ENCODE measurements at places on chromosomes 11 and 22.

GRCh38 chr22:29816980-29817379 is 21.1 kb downstream of the ASCC2 start:
- no peak for DNase-seq

DNA sequence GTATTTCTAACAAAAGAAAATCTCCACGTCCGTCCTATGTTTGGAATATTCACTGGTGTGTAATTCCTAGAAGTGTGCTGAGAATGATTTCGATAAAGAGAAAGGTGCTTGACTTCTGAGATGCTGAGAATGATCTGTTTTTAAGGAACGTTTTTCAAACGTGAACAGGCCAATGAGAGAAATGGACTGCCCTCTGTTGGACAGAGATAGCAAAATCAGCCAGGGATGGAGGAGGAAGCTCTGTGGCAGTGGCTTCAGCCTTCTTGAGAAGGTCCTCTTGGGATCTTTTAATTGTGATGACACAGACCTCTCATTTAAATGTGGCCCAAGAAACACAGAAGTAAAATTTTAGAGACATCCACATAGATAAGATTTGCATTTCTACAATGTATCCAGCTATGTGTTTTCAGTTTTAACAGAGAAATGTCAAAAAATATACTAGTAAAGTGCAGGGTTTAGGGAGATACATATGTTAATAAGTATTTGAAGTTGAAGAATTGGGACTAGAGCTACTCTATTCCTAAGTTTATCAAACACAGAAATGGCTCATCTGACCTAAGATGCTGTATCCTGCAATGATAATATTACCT is 84.0 kb upstream of the RCN1 start:
- no peak for DNase-seq

DNA sequence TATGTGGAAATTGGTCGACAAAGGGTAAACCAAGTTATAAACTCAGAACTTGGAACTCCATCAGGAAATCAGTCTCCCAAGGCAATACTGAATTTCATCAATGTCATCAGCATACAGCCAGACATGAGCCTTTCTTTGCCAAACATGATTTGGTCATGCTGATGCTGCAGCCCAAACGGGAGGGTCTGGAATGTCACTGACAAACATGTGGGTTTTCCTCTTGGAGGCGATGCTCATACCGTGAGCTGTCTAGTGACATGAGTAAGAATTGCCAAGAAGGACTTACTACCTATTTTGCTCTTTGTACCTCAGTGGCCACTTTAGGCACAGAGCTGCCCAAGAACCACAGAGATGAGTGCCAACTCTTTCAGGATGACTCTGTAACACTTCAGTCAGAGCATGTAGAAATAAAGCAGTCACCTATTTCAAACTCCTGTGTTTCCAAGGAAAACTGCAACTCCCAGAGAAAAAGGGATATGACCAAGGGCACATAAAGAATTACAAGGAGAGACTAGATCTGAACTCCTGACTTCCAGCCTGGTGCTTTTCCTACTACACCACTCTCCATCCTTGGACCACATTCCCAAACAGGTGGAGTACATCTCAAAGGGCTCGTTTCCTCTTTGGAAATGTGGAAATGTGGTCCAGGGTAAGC is 24.3 kb upstream of the MRGPRX2 start:
- no peak for DNase-seq

GRCh38 chr22:37202716-37203115 is 9.6 kb downstream of the SSTR3 start:
- no peak for DNase-seq

DNA sequence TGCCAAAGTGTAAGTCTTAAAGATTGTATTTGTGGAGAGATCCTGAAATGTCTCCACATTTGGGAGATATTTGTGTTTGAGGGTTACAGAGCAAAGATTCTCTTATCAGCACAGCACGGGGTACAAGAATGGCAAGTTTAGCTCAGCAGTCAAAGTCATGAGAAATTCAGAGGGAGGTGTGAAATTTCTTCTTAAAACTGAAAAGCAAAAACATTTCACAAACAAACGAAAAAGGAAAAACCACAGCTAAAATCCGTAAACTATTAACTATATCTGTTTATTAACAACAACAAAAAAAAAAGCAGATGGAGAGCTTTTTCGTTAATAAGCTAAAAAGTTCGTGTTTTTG is 40.9 kb upstream of the ETS1 start:
- DNase-seq: no peak

- no peak for DNase-seq
Observed at GRCh38 chr11:10653946-10654810, 39.4 kb downstream of the IRAG1 start.

GRCh38 chr11:86274999-86275398 is 27.0 kb upstream of the HIKESHI start:
- no peak for DNase-seq

- no peak for DNase-seq
Observed at GRCh38 chr11:11313426-11313825, 39.6 kb downstream of the CSNK2A3 start.

GRCh38 chr11:112794331-112794846 is 166.8 kb upstream of the NCAM1 start:
- no peak for DNase-seq

DNA sequence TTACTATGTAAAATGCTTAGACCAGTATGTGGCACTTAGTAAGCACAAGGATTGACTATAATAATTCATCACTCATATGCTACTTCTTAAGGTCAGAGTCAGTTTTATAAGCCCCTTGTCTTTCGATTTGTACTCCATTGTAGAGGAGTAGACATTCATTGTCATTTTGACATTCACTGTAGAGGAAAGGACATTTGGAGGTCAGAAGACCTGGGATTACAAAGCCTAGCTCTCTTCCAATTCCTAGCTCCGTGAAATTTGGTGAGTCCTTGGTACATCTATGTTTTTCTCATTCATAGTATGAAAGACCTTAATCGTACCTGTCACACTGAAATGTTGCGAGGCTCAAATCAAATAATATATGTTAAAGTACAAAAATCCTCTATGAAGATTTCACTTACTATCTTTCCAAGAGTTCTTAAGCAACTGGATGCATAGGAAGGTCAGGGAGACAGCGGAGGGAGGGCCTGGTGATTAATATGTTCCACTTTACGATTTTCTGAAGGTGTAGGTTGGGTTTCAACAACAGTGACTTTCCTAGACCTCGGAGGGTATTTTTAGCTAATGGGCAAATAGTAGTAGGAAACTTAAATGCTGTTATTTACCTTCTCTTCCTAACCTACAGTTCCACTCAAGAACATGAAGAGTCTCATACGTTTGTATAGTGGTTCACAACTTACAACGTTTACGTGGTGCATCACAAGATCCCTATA is 1.4 kb upstream of the EMSY start:
- DNase-seq: no peak

DNA sequence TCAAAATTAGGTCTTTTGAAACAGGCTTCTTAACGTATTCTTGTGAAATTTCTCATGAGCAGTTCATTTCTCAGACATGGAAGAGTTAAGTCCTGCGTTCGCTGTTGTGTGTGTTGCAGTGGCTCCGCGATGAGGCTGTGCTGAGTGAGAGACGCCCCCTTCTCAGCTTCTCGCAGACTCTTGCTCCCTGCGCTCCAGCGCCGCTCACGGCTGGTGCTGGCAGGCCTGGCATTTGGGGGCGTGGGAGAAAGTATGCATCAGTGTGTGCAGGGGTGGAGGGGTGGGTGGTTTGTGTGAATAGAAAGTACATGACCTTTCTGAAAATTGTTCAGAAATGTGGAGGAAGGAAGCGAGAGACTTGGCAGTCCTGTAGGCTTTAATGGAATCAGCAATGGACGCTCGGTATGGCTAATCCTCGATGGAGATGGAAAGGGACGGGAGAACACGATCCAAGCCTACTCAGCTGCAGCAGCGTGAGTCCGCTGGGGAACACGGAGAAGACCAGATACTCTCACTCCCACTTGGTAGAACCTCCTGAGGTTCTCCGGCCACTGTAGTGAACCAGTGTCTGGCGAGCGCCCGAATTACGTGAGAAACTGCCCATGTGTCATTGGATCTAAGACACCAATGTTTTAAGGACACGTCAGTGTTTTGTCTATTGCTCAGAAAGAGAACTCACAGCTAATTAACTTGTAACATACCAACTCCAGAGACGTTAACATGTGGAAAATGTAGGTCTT is 5.9 kb downstream of the TAB1 start:
- no peak for DNase-seq

DNA sequence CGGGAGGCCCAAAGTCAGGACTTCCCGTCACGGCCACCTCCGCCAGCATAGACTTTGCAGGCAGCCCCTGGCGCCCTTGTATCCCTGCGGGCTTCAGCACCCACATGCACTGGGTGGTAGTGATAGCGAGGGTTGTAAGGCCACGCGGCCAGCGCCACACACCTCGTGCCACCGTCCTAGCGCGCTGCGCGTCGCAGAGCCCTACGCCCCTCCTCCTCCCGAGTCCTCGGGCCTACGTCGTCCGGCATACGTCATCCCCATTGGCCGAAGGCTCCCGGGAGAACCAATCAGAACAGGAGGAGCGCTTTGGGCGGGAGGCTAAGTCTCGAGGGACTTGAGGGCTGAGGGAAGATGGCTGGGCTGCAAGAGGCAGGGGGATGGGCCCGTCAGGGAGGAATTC is 1.3 kb upstream of the BTBD18 start:
- no peak for DNase-seq

DNA sequence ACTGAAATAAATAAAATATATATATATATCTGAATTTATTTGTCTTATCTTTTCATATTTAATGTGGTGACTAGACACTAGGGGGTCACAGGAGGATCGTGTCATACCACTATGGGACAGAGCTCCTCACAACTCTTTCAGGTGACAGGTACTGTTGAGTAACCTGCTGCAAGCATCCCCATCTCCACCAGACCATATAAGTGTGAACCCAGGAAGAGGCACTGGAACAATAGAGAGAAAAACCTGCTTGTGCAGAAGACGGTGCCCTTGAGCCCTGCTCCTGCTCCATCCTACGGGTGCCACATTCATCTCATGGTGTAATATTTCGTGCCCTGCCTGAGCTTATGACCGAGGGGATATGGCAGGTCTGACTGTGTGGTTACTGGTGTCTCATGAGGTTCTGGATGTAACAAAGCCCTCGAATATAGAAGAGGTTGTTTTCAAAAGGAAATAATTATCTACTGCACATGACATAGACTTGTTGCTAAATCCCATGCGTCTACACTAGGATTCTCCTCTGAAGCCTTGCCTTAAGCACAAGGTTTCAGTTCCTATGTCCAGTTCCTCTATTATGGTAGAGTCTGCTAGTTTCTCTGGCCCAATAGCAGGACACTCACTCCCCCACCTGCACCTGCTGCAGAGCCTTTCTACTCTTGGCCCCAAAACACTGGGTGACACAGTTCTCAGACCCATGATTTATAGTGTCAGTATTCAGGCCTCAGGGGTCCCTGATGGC is 70.4 kb downstream of the GGTLC2 start:
- DNase-seq: no peak

- DNase-seq: no peak
Observed at GRCh38 chr11:95297680-95298452, 66.9 kb upstream of the SESN3 start.

GRCh38 chr11:14101388-14101787 is 138.9 kb downstream of the SPON1 start:
- no peak for DNase-seq

GRCh38 chr11:115555336-115556090 is 51.3 kb upstream of the CADM1 start:
- no peak for DNase-seq

- DNase-seq: no peak
Observed at GRCh38 chr11:117997823-117998579, 11.8 kb downstream of the IL10RA start.

GRCh38 chr22:29163808-29164207 is 41.9 kb upstream of the EMID1 start:
- no peak for DNase-seq

DNA sequence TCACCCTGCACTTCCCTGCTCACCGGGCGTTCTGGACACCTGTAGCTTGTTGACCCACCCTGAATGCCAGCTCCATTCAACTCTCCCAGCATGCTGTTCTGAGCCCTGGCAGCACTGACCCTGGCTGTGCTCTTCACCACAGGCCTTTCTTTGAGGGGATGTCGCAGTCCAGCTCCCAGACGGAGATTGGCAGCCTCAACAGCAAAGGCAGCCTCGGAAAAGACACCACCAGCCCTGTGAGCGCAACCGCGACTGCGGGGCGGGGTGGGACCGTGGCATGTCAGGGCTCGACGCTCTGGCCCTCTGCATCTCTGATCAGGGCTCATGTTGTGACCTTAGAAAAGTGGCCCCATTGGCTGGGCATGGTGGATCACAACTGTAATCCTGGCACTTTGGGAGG is 47.4 kb upstream of the RAB1B start:
- DNase-seq: no peak

GRCh38 chr11:117772360-117772759 is 24.7 kb downstream of the DSCAML1 start:
- DNase-seq: no peak

- DNase-seq: no peak
Observed at GRCh38 chr11:86158704-86159580, 85.6 kb upstream of the EED start.

GRCh38 chr22:34390400-34390799 is 470.1 kb upstream of the LARGE1 start:
- no peak for DNase-seq

Measured in stimulated activated CD8-positive, alpha-beta memory T cell treated with anti-CD3 and anti-CD28 coated beads, Interleukin-7, amount 100 ng/mL, for 1 hour (primary cell).